GM18507 (cell line): ENCODE measurements at places on chromosomes 7 and 10.
A peak's percentile ranks its signal among the peaks of the same experiment; 100 is the strongest.

DNA sequence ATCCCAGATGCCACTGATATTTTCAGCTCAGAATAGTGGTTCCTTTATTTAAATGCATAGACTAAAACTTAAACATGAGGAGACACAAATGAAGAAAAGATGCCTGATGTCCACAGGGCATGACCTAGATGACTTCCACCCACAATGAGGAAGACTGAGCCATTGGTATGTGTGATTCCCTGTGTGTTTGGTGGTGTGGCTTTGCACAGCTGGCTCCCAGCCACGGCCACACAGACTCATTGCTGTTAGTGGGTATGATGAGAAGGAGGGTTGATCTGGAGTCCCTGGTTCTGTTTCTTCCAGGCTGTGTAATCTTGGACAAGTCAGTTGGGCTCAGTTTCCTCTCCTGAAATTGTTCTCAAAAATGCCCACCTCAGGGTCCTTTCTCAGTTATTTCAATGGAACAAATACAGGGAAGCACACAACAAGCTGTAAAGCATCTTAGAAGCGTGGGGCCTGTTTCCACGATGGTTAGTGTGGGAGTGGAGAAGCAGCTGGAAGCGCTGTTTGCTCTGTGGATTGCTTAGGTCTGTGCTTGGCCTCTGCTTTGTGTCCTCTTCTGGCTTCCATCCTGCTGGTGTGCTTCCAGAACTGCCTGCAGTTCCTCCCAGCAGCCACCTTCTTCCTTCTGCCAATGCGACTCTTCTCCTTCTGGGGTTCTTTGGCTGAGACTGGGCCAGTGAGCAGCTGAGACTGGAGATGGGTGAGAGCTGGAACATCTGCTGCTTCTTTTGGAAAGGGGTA lies 303.7 kb downstream of the BMPER start:
- DNase-seq = no peak

DNA sequence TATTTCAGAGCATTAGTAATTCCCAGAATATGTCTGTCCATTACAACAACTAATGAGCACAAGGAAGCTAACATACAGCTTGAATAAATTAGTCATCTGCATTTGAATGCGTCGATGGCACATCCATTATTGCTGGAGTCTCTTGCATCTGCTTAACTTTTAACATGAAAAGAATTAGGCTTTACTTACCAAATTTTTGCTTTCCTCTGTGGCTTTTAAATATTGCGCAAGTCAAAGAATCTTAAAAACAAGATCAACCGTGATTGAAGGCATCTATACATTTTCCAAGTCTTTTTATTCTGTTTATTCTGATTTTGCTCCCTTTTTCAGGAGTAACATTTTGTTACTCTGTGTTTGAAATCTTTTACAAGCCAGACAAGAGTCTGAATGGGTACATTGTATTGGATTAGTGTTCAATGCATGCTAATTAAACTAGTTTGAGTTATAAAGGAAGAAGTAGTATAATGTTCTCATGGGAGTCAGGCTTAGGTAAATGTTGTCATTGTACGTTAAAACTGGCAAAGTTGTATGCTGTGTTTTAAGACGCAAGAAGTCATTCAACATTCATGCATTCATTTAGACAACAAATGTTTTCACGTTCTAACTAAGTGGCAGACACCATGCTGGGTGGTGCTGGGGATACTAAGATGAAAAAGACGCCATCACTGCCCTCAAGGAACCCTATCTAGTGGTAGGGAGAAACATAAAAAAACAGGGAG lies 4.0 kb upstream of the CACNB2 start:
- DNase-seq = no peak

DNA sequence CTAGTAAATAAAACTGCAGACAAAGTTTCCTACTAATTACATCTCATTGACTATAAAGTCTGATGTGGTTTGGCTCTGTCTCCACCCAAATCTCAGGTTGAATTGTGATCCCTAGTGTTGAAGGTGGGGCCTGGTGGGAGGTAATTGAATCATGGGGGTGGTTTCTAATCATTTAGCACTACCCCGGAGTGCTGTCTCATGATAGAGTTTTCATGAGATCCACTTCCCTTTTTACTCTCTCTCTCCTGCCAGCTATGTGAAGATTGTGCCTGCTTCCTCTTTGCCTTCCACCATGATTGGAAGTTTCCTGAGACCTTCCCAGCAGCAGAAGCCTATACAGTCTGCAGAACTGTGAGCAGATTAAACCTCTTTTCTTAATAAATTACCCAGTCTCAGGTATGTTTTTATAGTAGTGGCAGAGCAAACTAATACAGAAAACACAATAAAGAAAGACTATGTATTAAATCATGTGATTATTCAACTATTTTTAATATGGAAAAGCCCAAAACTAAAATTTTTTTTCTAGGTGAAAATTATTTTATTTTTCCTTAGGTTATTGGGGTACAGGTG lies 232.1 kb downstream of the FZD1 start:
- no peak for DNase-seq

DNA sequence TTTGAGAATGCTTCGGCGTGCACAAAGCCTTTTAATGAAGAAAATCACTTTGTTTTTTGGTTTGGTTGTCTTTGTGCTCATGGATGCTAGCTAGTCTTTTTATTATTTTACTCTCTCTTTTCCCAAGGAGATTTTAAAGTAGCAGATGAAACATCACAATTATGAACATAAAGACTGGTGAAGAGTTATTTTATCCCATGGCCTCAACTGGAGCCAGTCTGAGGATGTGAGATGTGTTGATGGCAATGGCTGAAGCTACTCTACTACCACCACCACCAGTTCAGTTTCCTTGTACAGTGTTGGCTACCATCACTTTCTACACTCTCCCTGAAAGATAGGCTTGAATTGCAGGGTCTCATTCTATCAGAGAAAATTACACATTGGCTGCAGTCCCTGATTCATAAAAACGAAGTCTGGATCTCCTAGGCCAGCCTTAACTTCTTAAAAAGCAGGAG lies 494 bp upstream of the HERC4 start:
- DNase-seq = no peak

GRCh38 chr10:130230611-130231010 lies 94.4 kb downstream of the GLRX3 start:
- DNase-seq = no peak

DNA sequence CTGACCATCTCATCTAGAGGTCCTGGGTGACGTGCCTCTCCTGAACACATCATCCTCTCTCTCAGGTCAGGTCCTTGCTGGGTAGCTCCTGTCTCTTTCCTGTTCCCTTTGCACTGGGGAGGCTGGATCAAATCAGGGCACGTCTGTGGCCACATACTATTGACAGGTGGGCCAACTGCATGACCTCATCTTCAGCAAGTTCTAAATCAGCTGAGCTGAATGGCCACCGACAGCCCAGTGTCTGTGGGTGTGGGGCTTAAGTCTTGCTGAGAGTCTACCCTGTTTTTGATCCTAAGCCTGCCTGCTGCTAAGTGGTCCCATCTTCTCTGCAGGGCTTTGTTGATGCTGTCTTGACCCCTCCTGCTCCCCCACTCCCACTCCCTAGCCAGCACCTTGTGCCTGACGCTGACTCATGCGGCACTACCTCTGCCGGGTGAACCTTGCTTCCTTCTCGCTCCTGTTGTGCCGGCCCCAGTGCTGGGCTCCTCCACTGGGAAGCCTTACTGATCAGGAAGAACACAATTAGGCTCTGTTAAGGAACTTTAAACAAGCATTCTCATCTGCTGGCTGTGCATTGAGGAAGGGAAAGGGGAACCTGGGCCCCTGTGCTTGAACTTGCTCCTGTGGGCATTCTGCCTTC lies 440.4 kb downstream of the PLXNA4 start:
- no peak for DNase-seq

GRCh38 chr10:96073722-96074121 lies 30.3 kb downstream of the CCNJ start:
- no peak for DNase-seq

DNA sequence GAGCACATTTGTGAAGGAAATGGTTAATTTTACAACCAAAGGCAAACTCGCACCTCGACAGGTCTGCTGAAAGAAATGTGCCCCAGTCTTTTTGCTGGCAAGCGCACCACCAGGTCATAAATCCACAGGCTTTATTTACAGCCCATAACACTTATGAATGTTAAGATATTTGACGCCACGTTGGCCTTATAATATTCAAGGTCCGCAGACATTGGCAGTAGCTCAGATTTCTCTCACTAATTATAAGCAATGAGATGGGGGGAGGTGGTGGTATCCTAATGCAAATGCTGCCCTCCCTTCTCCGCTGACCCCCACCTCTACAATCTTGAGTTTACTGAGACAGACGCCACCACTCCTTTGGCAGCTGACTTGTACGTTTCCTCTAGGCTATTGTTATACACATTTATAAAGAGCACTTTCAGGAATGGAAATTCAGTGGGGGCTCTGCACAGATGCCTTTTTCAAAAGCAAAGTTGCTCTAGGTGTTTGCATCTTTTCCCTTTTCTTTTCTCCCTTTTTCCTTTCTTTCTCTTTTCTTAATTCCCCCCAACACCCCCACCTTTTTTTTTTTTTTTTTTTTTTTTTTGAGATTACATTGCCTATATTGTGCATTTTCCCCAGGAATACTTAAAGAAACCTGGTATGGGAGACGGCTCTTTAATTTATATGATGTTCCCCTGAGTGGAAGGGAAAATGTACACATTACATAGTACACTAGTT lies 6.7 kb downstream of the TCF7L2 start:
- DNase-seq = no peak

- no peak for DNase-seq
Measured at GRCh38 chr10:130470286-130470685, 334.1 kb downstream of the GLRX3 start.

DNA sequence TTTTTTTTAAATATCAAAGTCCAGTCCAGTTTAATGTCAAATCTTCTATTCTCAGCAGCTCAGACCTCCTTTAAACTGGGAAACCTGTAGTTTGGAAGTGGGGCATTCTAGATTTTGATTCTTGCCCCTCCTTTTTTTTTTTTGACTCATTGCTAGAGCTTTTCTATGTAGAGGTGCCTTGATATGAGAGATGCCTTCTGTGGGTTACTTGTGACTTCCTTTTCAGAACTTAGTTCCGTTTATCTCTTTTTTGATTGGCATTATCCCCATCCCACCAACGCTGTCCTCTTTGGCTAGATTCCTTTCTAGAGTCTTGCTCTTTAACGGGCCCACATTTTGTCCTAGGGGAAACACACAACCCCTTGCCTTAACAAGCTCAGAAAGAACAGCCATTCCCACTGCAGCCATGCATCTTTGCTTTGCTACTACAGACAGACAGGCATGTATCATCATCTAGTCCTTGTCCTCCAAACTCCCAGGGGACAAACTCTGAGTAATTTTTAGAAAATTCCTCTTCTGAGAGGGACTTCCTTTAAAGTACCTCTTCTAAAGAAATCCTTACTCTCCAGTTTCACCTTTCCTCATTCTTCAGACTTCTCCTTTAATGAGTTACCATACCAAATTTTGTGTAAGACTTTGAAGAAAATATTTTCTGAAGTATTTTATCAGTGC lies 153.6 kb downstream of the PHF14 start:
- DNase-seq = no peak

DNA sequence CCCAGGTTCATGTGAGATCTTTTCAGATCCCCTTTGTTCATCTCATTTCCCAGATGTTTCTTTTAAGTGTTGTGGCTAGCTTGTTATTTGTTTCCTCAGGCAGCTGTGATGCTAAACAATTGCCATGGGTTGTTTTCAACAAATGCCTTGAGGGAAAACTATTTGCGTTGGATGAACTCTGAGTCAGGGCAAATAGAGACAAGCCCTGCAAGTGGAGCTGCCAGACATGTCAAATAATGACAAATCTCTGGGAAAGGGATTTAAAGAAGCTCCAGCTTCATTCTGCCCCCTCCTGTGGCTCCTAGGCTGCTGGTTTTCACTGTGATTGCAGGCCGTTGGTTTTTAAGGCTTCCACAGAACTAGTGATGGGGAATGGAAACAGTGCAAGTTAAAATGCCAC lies 272.4 kb upstream of the SP8 start:
- DNase-seq = no peak

GRCh38 chr7:91064938-91065337 lies 199.3 kb upstream of the FZD1 start:
- DNase-seq = no peak

GRCh38 chr10:84184517-84184916 lies 9.8 kb upstream of the CDHR1 start:
- no peak for DNase-seq

GRCh38 chr7:108234281-108234680 lies 104.1 kb upstream of the LAMB4 start:
- no peak for DNase-seq

DNA sequence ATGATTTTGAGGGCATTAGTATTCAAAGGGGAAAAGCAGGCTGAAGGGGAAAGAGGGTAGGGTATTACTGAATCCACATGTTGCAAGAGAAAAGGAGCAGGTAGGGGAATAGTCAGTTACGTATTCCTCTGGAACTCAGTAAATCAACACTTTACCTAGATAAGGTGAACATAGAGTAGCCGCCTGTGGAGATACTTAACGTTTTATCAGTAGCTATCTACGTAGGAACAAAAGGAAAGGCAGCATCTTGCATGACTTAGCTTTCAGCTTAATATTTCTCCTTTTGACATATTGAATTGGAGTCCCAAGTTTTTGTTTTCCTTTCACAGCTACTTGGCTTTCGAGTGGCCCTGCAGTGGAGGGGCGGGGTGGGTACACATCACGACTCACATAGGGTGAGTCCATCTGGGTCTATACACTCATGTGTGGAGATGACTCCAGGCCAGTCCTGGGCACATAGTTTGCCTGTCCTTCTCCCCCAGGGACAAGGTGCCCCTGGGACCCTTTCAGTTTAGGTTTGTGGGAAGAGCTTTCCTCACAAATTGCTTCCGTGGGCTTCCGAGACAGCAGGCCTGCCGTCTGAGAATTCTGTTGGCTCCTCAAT lies 48.1 kb downstream of the CCNY start:
- DNase-seq = no peak

- DNase-seq = peak; percentile 22
Measured at GRCh38 chr7:130897515-130898419, 163.8 kb upstream of the KLF14 start.
